ENCODE measurements at places on chromosomes 1 and 21.

- DNase-seq: peak; percentile 24
Observed at GRCh38 chr1:226003502-226004170, 4.5 kb upstream of the SDE2 start.

DNA sequence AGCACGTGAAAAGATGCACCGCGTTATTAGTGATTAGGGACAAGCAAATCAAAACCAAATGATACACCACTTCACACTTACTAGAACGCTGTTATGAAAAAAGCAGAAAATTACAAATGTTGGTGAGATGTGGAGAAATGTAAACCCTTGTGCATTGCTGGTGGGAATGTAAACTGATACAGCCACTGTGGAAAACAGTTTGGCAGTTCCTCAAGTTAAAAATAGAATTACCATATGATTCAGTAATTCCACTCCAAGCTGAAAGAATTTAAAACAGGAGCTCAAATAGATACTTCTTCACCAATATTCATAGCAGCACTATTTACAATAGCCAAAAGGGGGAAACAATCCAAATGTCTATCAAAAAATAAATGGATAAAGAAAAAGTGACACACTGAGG is 10.3 kb upstream of the EVI5 start:
- DNase-seq: no peak

DNA sequence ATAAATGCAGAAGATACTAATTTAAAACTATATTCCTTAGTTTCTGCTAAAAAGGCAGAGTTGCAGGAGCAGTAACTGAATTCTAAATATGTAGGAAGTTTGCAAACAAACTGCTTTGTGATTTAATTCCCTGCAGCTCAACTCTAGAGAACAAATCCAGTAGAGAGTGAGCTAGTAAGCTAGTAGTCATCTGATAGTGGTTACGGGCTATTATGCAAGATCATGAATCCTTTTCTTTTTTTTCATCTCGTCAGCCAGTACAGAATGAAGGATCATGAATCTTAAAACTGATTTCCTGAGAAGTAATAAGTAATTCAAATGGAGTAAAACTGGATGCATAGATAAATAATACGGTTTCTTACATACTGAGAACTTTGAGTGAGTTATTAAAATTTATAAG is 3.3 kb downstream of the DPH5 start:
- DNase-seq: no peak

- DNase-seq: no peak
Observed at GRCh38 chr1:109538827-109539555, 681 bp upstream of the GPR61 start.

DNA sequence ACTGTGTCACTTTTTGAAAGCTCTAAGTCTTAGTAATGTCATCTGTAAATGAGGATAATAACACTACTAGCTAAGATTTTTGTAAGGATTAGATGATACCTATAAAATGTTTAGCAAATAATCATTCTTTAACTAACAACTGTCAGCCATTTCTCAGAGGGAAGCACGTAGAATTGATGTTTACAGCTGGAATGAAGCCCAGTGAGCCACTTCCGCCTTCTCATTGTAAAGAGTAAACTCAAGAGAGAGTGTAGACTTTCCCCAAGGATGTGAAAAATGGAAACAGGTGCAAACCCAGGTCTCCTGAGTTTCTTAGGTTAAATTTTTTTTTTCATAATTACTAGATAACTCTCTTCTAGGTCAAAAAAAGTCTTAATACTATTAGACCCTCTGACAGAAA is 4.9 kb downstream of the GREM2 start:
- no peak for DNase-seq

GRCh38 chr1:7424352-7424890 is 346.7 kb upstream of the VAMP3 start:
- no peak for DNase-seq

GRCh38 chr1:192038567-192038966 is 119.7 kb upstream of the RGS18 start:
- no peak for DNase-seq

All from hematopoietic multipotent progenitor cell treated with erythropoietin and hydrocortisone succinate and interleukin-3 and kit ligand, for 8 days (in vitro differentiated cells).